ENCODE measurements at places on chromosomes 4 and X. TPM values are rescaled to one million over a fixed set of nuclear protein-coding genes. Genes with fewer than 3 reads are reported as not detected.

ETDB gene
- not detected for total RNA-seq

ARAP2 gene
- total RNA-seq: 0.27 TPM

SMARCA1 gene
- 24.0 TPM for total RNA-seq

SH3RF1 gene
- 17.4 TPM for total RNA-seq

RNF212 gene
- 0.09 TPM for total RNA-seq

VCX gene
- total RNA-seq: not detected

TTC29 gene
- total RNA-seq: under 0.01 TPM

FANCB gene
- 4.0 TPM for total RNA-seq

HAND2 gene
- total RNA-seq: 1.7 TPM

ANKRD17 gene
- total RNA-seq: 42.4 TPM

STATH gene
- total RNA-seq: not detected

MAGEA1 gene
- total RNA-seq: not detected

ENPEP gene
- under 0.01 TPM for total RNA-seq

GAGE2A gene
- total RNA-seq: not detected

DMP1 gene
- total RNA-seq: not detected

Data from endothelial cell of coronary artery (primary cell).